ENCODE measurements at places on chromosomes 7 and 10.

GRCh38 chr7:89517815-89518214 is 636.5 kb upstream of the STEAP1 start:
- no peak for ATAC-seq

GRCh38 chr10:127310430-127310829 is 114.0 kb upstream of the INSYN2A start:
- ATAC-seq: no peak

- ATAC-seq: peak; percentile 51
Observed at GRCh38 chr10:69044546-69044945, 43.4 kb upstream of the SRGN start.

- ATAC-seq: no peak
Observed at GRCh38 chr7:129168231-129169021, 20.0 kb upstream of the SMO start.

- ATAC-seq: peak; percentile 89
Observed at GRCh38 chr10:102660888-102661657, 16.8 kb downstream of the TRIM8 start.

- ATAC-seq: no peak
Observed at GRCh38 chr10:86162696-86163400, 203.7 kb downstream of the GRID1 start.

DNA sequence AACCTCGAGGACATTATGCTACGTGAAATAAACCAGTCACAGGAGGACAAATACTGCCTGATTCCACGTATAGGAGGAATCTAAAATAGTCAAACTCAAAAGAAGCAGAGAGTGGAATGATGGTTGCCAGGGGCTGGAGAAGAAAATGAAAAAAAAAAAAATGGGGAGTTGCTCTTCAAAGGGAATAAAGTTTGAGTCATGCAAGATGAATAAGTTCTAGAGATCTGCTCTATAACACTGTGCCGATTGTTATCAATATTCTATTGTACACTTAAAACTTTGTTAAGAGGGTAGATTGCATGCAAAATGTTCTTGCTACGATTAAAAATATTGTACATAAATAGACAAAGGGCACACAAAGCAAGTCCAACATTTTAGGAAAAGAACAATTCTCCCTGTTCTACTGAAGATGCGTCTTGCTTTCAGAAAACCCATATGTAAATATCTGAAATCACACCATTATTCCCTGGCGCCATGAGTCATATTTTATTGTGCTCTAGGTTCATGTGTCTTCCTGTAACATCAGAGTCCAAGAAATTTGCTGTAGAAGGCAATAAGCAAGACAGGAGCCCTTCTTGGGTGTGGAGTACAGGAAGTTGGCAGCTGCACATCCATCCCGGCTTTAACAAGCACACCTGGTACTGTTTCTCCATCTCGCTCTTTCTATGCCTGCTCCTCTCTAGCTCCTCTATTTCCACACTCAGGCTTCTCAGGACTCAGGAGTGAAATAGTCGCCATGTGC is 145.9 kb downstream of the GFRA1 start:
- no peak for ATAC-seq

DNA sequence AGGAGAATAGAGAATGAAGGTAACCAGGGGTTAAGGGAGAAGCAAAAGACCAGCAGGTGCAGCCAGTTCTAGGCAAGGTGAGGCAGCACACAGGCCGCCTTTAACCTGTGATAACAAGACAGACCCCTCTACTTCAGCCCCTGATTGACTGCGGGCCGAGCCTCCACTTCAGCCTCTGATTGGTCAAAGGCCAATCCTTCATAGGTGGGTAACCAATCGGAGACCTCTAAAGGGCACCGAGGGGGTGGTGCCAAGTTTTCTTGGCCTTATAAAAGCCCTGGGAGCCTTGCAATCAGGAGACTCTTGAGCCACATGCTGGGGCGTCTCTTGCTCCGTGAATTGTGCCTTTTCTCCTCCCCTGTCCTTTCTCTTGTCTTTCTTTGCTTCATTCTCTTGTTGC is 98.8 kb downstream of the ELFN1 start:
- ATAC-seq: no peak

DNA sequence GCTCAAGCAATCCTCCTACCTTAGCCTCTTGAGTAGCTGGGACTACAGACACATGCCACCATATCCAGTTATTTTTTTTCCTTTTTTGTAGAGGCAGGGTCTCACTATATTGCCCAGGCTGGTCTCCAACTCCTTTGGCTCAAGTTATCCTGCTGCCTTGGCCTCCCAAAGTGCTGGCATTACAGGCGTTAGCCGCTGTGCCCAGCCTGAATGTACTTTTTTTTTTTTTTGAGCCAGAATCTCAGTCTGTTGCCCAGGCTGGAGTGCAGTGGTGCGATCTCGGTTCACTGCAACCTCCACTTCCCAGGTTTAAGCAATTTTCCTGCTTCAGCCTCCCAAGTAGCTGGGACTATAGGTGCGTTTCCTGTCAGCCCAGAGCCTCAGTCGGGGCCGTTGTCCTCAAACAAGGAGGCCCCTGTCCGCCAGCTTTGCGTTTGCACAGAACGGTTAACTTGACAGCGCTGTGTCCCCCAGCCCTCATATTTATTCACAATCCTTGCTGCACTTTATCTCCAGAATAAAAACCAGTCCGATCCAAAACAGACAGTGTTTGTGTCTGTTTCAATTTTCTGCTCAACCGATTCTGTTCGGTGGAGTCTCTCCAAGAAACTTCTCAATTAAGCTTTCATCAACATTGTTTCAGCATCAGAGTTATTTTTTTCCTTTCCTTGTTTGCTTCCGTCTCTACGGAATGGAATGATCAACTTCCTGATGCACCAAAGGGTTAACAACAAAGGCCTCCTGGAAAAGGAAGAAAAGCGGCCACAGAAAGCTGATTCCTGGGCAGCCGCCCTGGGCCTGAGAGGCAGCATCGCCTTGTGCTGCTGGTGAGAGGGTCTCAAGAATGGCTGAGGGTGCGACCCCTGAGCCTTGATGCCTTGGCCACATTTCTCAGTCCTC is 64.5 kb downstream of the PDIA4 start:
- no peak for ATAC-seq

GRCh38 chr7:123209786-123210185 is 10.0 kb upstream of the SLC13A1 start:
- ATAC-seq: no peak

DNA sequence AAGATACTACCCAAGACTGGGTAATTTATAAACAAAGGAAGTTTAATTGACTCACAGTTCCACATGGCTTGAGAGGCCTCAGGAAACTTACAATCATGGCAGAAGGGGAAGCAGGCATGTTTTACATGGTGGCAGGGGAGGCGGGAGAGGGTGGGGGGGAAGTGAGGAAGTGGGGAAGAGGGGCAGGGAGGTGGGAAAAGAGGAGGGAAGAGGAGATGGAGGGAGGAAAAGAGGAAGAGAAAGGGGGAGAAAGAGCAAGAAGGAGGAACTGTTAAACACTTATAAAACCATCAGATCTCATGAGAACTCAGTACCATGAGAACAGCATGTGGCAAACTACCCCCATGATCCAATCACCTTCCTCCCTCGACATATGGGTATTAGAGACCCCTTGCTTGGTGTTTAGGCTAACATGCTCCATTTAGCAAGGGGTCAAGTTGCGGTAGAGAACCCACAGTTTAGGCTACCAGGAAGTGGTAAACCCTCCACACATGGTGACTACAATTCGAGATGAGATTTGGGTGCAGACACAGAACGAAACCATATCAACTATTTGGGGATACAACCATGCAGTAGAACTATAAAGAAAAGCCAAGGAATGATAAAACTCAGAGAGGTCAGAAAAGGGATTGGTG is 3.5 kb upstream of the LMBR1 start:
- ATAC-seq: no peak

- no peak for ATAC-seq
Observed at GRCh38 chr10:120983721-120984120, 132.6 kb downstream of the WDR11 start.

GRCh38 chr7:24812305-24812945 is 55.2 kb upstream of the GSDME start:
- no peak for ATAC-seq

DNA sequence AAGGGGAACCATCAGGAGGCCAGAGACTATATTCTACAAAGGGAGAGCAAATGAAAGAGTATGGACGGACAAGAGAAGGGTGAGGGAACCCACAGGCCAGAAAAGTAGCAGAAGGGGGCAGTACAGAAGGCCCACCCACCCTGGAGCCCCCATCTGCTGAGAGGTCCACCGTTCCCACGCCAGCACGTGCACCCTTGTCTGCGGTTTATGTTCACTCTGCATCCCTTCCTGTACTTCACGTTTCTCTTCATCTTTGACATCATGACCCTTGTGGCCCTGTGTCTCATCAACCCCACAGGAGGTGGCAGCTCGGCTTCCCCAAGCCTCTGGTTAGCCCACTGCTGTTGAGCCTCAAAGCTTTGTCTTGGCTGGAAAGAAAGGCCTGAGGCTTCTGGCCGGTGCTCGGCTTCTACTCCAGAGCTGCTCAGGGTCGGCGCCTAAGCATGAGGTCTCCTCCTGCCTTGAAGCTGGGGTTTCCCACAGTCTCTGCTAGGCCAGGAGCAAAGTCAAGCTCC is 138.0 kb downstream of the DLG5 start:
- no peak for ATAC-seq

DNA sequence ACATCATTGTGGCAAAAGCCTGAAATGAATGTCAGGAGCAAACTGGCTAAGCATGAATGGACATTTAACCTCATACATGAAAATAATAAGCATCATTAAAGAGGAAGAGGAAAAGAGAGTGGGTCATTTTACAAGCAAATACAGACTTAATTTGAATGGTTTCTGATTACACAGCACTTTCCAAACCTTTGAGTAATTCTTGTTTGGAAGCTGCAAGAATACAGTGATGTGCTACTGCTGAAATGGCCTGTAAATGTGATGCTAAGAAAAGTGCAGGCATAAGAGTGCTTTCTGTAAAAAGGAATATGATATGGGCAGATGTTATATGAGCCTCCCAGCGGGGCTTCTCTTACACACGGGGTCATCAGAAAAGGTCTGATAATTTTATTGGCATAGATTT is 30.2 kb downstream of the TAS2R16 start:
- ATAC-seq: no peak

- ATAC-seq: no peak
Observed at GRCh38 chr10:102117391-102118159, 2.6 kb downstream of the LDB1 start.

- ATAC-seq: no peak
Observed at GRCh38 chr7:1163121-1163520, 3.1 kb upstream of the ZFAND2A start.

- no peak for ATAC-seq
Observed at GRCh38 chr10:3780021-3780770, 4.8 kb downstream of the KLF6 start.

- ATAC-seq: no peak
Observed at GRCh38 chr10:34235164-34235832, 579.8 kb downstream of the PARD3 start.

GRCh38 chr10:133326745-133327650 is 9.7 kb downstream of the CALY start:
- ATAC-seq: no peak

- ATAC-seq: no peak
Observed at GRCh38 chr10:100347568-100348195, 649 bp downstream of the SCD start.

- no peak for ATAC-seq
Observed at GRCh38 chr7:97439637-97440214, 292.2 kb upstream of the TAC1 start.

- no peak for ATAC-seq
Observed at GRCh38 chr7:98278408-98278807, 3.1 kb upstream of the BRI3 start.

GRCh38 chr10:98270073-98270740 is 2.2 kb upstream of the LOXL4 start:
- no peak for ATAC-seq

GRCh38 chr7:155774947-155775346 is 37.3 kb downstream of the SHH start:
- no peak for ATAC-seq

DNA sequence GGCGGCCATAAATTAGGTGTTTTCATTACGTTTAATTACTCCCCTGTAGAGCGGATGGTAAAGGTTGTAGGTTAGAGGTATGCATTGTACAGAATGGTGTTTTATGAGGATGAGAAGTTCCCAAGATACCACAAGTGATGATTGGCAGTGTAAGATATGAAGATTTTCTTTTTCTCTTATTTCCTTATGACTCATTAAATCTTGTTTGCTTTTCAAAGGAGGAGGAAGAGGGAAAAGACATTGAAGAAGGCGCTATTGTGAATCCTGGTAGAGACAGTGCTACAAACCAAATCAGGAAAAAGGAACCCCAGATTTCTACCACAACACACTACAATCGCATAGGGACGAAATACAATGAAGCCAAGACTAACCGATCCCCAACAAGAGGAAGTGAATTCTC is 133.9 kb downstream of the AASS start:
- ATAC-seq: no peak

GRCh38 chr7:31782411-31782991 is 95.5 kb downstream of the PPP1R17 start:
- peak; percentile 29 for ATAC-seq

GRCh38 chr7:79046061-79046460 is 407.4 kb downstream of the MAGI2 start:
- no peak for ATAC-seq

DNA sequence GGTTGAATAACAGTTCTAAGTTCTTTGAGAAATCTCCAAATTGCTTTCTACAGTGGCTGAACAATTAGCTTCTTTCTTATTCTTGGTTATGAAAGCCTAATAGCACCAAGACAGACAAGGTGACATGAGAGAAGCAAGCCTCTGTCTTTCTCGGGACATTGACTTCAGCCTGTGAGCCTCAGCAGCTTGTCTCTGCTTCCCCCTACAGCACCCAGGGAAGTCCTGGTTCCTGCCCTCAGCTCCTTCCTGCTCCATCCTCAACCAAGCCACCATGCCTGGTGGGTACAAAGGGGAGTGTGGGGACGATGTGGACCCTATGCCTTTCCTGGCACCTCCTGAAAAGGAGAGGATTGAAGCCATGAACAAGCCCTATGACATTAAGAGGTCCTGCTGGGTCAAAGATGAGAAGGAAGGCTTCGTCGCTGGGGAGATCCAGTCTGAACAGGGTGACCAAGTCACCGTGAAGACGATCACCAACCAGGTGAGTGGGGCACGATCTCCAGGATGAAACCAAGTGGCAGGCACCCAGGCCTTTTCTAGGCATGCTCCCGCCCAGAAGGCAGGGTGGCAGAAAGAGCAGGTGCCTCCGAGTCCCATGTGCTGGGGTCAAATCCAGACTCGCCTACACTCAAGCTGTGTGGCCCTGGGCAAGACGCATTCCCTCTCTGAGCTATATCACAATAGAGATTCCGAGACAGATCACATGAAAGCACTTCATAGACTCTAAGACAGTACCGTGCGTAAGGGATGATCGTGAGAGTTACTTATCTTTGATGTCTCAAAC is 30.8 kb upstream of the KPNA7 start:
- ATAC-seq: no peak

- ATAC-seq: no peak
Observed at GRCh38 chr7:38276096-38276877, 2.9 kb upstream of the TARP start.

- ATAC-seq: no peak
Observed at GRCh38 chr7:83156006-83156405, 6.7 kb downstream of the PCLO start.

- no peak for ATAC-seq
Observed at GRCh38 chr7:18179093-18179492, 151.4 kb upstream of the PRPS1L1 start.

- peak; percentile 67 for ATAC-seq
Observed at GRCh38 chr7:32500922-32501341, 5.6 kb downstream of the AVL9 start.

Measured in stimulated activated memory B cell treated with anti-CD40 and anti-IgM and Interleukin-4, amounts not matched to agents 10 μg/mL and 1 μg/mL and 100 μg/mL, for 72 hours (primary cell).